ENCODE measurements at places on chromosomes 16 and 17.

DNA sequence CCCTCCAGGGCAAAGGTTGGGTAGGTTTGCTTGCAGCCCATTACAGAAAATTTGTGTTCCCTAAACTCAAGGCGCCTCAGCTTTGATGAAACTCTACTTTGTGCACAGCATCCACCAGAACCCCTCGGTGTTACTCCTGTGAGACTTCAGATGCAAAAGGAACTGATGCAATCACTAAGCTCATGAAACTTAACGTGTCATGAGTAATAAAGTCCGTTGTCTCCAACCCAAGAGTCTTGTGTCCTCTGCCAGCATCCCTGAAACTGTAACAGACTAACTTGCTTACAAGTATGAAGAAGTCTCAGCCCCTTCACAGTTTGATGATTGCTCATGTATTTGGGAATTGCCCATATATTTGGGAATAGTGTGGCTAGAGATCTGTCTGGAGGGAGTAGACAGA is 74.8 kb upstream of the MARCHF10 start:
- DNase-seq = no peak

- peak; percentile 57 for DNase-seq
Measured at GRCh38 chr16:66515596-66516508, 34.1 kb downstream of the TK2 start.

DNA sequence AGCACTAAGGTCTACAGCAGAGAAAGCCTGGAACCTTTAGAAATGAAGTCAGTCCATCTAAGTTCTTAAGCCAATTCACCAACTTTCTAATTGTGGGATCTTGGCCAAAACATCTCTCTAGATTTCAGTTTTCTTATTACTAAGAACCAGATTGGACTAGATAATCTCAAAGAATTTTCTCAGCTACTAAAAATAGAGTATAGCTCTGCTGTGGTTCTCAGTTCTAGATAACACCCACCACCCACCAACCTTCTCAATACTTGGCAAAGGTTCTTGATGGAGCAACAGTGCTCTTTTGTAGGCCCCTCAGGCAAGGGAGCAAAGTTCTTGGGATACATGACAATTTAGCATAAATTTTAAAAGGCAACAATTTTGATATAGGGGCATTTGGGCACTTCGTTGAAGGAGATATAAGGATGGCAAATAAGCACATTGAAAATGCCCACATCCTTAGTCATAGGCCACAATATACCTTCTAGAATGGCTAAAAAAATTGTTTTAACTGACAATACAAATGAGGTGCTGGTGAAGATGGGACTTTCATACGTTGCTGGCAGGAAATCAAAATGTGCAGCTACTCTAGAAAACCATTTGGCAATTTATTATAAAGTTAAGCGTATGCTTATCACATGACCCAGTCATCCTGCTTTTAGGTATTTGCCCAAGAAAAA is 74.4 kb upstream of the TMEM132E start:
- DNase-seq = no peak

DNA sequence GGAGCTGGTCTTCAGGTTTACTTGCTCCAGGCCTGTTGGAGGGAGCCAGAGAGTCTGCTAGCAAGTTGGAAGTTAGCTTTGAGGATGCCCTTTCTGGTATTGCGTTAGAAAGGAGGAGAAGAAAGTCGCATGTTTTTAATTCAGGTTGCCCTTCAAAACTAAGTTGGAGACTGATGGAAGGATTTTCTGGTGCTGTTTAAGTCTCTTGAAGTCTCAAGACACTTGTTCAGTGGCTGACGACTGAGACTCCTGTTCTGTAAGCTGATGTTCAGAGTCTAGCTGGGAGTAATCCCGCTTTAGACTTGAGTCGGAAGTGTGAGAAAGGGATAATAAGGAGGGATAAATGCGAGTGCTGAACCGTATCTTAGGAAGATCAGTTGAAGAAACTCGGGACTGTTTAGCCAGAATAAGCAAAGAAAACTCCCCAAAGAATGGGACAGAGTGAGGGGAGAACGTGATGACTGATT is 740 bp downstream of the AATF start:
- peak; percentile 35 for DNase-seq

DNA sequence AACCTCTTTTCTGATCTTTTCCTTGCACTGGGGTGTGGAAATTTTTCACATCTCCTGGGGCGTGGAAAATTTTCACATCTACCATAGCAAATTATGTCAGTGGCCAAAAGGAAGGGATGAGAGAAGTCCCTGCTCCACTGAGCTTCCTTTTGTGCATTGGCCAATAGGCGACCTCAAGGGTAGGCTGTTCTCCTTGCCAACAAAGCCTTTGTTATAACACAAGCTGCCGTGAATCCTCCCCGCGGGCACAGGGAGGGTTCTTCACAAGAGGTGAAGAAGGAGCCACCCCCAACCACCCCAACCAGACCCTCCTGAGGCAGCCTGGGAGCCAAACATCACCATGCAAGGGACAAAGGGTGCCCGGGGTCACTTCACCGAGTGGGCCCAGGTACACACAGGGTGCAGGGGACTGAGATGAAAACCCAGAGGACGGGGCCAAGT is 6.5 kb downstream of the SLC5A11 start:
- DNase-seq = peak; percentile 66

DNA sequence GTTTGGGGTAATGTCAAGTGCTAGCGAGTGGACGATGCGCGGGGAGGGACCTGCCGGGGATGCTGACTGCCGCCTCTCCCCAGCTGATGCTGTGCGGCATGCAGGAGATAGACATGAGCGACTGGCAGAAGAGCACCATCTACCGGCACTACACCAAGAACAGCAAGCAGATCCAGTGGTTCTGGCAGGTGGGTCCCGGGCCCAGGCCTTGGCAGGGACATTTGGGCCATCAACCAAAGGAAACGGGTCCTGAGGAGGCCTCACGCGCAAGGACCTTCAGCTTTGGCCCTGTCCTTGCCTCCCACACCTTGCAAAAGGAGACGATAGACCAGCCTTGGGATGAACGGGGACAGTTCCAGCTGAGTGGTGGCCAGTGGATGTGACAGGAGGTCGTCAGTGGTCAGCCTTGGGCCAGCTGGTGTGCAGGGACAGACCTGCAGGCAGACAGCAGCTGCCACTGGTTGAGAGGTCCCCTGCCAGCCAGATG is 13.6 kb upstream of the CLEC18A start:
- peak; percentile 90 for DNase-seq
